ENCODE measurements at places on chromosomes 1 and 21.
A peak's percentile ranks its signal among the peaks of the same experiment; 100 is the strongest.

GRCh38 chr1:218368686-218369085, 23.6 kb downstream of the TGFB2 start:
- DNase-seq, result no peak

GRCh38 chr1:65108025-65108642, 39.9 kb upstream of the AK4 start:
- DNase-seq, result no peak

GRCh38 chr1:67175530-67176087, 9.4 kb downstream of the IL23R start:
- no peak for DNase-seq

DNA sequence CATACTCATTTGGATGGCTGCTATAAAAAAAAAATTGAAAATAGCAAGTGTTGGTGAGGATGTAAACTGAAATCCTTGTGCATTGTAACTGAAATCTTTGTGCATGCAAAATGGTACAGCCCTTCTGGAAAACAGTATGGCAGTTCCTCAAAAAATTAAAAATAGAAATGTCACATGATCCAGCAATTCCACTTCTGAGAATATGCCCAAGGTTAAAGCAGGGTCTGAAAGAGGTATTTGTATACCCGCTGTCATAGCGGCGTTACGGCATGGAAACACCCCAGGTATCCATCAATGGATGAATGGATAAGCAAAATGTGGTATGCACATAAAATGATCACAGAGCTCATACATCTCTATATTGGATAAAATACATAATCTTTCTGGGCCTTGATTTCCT, 116.7 kb downstream of the RUSC1 start:
- DNase-seq, result no peak

DNA sequence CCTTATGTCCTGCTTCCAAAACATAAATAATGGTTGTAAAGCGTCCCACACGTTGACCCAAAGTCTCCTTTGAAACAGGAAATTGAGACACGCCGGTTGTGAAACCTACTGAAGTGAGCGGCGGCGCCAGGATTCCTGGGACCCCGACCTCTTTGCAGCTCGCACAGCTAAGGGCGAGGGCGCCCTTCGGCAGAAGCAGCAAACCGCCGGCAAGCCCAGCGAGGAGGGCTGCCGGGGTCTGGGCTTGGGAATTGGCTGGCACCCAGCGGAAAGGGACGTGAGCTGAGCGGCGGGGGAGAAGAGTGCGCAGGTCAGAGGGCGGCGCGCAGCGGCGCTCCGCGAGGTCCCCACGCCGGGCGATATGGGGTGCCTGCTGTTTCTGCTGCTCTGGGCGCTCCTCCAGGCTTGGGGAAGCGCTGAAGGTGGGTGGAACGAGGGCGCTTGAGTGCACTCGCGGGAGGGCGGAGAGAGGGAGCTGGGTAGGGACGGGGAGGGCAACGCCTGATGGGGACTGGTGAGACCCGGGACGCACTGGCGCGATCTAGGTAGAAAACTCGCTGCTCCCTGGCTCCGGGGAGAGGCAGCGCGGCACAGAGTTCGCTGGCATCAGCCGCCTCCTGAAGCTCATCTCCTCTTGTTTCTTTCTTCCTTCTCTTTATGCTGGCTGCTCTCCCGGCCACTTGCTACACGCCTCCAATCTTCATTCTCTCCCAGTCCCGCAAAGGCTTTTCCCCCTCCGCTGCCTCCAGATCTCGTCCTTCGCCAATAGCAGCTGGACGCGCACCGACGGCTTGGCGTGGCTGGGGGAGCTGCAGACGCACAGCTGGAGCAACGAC, at the start of gene CD1D:
Gene CD1D, plus strand, starts transcription at position 155 of the 836 bp plus-strand sequence. Its CDS starts 207 bp downstream, at position 362.
- DNase-seq, result no peak

DNA sequence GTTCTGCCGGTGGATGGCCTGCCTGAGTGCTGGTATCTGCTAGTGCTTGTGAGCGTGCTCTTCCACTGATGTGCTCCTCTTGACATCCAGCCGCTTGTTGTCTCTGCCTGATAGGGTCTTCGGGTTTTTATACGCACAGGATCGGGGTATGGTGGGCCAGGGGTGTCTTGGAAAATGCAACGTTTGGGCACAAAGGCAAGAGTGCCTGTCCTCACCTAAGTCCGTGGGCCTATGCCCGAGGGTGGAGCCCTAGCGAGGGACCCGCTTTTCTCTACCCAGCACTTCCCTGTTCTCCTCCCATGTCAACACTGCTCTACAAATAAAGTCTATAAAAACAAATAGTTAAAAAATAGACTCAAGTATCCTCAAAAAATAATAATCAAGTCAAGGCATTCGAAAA, 1007.8 kb downstream of the PLA2G4A start:
- DNase-seq, result no peak

GRCh38 chr21:21971384-21971783, 973.2 kb downstream of the NCAM2 start:
- DNase-seq, result no peak

GRCh38 chr21:44723177-44724131, 12.1 kb upstream of the TSPEAR start:
- DNase-seq, result no peak

DNA sequence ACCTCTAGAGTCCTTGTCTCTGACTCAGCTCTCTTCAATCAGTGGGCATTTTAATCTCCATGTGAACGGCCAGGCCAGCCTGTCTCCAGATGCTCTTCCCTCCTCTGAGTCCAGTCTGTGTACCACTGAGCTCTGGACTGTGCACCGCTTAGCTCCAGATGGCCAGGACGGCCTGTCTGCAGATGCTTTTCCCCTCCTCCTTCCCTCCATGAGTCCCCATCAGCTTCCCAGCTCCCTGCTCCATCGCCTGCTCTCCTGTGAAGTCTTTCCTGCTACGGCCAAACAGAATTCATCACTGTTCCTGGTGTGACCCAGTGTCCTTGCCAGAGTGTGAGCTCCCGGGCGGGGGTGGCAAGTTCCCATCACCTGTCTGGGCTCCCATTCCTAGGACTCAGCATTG, 42.0 kb downstream of the STUM start:
- DNase-seq, result no peak

DNA sequence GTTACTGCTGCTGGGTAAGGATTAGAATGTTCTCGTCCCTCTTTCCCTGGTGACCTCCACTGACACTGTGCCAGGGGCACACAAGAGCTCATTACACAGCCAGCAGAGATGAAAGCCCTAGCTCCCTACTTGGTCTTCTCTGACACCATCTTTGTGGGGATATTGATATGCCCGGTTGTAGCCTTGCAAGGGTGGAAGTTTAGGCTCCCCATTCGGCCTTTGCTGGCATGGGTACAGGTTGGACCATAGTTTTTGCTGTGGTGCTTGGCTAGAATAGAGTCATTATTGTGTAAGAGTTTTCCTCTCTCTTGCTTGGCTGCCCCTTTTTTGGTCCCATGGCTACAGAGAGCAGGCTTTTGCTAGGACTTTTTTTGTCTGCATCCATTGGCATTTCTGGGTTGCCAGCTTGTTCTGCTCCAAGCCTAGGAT, 12.3 kb downstream of the RAB4A start:
- DNase-seq, result no peak

- DNase-seq, result no peak
Measured at GRCh38 chr1:195141294-195141693, 1466.9 kb downstream of the KCNT2 start.

- DNase-seq, result no peak
Measured at GRCh38 chr1:205612104-205612503, 19.7 kb downstream of the ELK4 start.

- no peak for DNase-seq
Measured at GRCh38 chr1:222920169-222920568, 105.3 kb downstream of the DISP1 start.

DNA sequence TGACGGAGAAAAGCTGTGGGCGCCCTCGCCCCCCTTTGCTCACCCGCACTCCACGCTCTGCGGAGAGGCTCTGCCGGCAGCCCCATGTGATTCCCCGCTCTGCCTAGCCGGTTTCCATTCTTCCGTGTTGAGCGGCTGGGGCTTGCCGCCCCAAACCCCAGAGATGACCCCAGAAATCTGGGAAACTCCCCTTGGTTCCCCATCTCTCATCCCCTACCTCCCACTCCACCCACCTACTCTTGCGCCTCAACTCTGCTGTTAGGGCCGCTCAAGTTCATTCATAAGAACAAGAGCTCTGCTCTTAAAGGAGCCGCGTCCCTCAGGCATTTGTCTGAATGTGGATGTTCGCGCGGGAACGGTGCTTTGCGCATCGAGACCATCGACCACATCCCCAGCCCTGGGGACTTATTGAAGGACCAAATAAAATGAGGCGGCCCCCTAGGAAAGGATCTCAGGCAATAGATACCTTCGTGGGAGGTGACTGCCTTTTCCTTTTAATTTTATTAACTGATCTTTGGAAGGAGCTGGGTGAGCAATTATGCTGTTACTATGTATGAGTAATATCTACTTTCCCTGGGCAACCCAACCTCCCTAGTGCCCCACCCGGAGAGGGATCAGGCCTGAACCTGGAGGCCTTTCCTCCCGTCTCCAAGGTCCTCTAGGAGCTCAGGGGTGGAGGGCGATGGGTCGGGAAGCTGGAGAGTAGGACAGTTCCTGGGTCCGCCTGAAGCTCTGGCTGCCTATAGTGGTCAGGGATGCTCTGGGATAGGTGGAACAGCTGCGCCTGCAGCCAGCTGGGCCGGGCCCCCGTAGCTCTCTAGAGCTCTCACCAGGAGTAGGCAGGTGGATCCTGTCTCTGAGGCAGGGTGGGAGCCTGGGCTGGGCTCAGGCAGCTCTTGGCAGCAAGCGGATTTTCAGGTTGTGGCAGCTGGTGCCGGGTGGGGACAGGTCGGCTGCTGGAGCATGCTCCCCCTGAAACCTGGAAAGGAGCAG, 898 bp downstream of the MFSD2A start:
- peak; percentile 21 for DNase-seq

- DNase-seq, result no peak
Measured at GRCh38 chr1:31248276-31248675, 8.6 kb upstream of the NKAIN1 start.

GRCh38 chr1:73947009-73947408, 251.0 kb downstream of the LRRIQ3 start:
- no peak for DNase-seq

GRCh38 chr1:172971241-172971640, 79.5 kb downstream of the TNFSF18 start:
- DNase-seq, result no peak

- DNase-seq, result no peak
Measured at GRCh38 chr1:118223426-118223825, 38.4 kb upstream of the SPAG17 start.

DNA sequence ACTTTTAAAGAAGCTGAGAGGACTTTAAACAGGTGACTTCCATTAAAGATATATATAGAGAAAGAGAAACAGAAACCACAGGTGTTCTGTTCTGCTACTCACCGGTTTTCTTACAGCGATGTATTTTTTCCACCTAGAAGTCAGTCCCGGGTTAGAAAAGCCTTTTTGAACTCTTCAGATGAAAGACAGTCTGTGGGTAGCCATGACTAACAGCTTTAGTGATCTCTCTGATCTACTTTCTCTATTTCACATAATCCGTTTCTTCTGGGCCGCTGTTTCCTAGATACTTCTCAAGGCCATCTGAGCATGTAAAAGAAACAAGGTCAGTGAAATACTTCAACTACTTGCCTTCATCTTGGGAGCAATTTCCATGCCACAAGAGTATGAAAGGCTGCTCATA, 25.1 kb downstream of the WDR64 start:
- DNase-seq, result no peak

DNA sequence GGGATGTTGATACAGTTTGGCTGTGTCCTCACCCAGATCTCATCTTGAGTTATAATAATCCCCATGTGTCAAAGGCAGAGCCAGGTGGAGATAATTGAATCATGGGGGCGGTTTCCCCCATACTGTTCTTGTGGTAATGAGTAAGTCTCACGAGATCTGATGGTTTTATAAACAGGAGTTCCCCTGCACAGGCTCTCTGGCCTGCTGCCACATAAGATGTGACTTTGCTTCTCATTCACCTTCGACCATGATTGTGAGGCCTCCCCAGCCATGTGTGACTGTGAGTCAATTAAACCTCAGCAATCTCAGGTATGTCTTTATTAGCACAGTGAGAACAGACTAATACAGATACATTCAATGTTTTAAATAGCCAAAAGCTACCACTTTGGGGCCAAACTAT, 41.1 kb downstream of the SLC35F3 start:
- no peak for DNase-seq

GRCh38 chr1:66383168-66383567, 150.8 kb upstream of the SGIP1 start:
- no peak for DNase-seq

DNA sequence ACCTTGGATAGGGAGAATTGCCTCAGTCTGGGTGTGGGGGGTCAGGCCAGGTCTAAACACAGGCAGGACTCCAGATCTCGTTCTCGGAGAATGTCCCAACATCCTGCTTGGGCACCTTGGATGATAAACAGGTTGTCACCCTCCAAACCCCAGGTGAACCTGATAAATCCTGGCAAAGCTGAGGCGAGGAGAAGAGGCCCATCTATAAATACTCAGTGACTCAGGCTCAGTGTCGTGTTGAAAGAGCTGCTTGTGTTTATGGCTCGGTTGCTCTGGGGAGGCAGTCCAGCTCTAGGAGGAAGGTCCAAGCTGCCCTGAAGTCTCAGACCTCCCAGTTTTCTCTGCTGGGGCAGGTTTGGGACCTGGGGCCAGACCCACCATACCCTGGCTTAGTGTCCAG, 15.8 kb upstream of the TRIM63 start:
- DNase-seq, result no peak

DNA sequence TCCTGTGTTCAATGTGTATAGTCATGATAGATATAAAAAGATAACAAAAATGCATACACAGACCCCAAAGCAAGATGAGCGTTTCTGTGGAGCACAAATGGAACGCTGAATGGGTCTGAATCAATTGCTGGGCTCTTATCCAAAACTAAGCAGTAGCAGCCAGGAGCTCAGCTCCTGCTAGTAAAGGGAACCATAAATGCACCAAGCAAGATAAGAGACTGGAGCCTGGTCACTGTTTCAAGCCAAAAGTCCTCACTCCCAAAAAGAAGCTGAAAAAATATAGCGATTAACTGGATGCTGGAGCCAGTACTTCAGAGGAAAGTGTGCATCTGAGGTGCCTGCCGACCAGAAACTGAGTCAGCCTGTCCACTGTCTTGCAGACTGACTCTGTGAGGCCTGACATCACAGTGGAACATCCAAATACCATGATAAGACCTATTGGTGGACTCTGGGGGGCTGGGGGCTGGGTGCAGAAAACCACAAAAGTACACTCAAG, 68.9 kb downstream of the LRRC8C start:
- no peak for DNase-seq

DNA sequence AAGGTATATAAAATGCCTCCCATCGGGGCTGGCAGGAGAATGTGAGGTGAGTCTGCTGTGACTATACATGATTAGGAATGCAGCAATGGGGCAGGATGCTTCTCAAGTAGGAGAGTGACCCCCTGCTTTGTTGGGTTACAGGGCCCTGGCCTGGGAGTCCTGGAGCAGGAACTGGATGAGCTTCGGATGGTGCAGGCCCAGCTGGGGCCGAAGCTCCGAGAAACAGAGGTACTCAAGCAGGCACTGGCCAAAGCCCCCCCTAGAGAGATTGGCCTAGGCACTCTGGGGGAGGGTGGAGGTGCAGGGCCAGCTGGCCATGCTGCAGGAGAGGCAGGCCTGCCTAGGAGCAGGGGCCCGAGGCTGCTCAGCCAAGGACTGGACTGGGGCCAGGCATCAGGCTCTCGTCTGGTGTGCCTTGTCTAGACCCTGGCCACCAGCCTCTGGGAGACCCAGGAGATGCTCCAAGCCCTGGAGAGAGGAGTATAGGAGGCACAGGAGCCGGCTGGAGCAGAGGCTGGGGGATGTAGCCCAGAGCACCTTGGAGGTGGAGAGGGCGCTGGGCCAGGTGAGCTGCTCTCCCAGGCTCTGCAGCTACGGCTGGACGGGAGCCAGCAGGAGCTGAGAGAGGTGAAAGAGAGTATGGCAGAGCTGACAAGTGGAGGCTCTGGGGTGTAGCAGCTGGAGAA, 32.8 kb upstream of the PKP1 start:
- no peak for DNase-seq

- DNase-seq, result no peak
Measured at GRCh38 chr1:237258871-237259270, 216.9 kb downstream of the RYR2 start.

Measured in effector memory CD4-positive, alpha-beta T cell (primary cell).